Naive thymus-derived CD8-positive, alpha-beta T cell (primary cell): ENCODE measurements at places on chromosomes 6 and 20.

GRCh38 chr6:30037182-30037788 lies 23.8 kb upstream of the POLR1H start:
- H3K27me3 ChIP-seq, result no peaks in the 10 kb centered on the region
- no peak for DNase-seq
- no peaks in the 10 kb centered on the region for H3K4me1 ChIP-seq
- H3K27ac ChIP-seq, result no peak overlapping the region
- peaks cover 50% of the 10 kb centered on the region for H3K36me3 ChIP-seq

DNA sequence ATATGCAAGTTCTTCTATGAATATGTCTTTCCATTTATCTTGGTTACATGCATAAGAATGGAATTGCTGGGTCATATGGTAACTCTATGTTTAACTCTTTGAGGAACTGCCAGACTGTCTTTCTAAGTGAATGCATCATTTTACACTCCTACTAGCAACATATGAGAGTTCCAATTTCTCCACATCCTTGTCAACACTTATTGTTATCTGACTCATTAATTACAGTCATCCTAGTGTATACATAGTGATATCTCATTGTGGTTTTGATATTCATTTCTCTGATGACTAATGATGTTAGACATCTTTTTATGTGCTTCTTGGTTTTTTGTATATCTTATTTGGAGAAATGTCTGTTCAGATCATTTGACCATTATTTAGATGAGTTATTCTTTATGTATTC lies 96.7 kb upstream of the LAMP5 start:
- no peaks in the 10 kb centered on the region for H3K4me1 ChIP-seq
- DNase-seq, result no peak
- no peak overlapping the region for H3K4me3 ChIP-seq
- no peaks in the 10 kb centered on the region for H3K27me3 ChIP-seq

GRCh38 chr20:19497064-19497463 lies 261.0 kb upstream of the RIN2 start:
- DNase-seq, result no peak
- H3K36me3 ChIP-seq, result no peaks in the 10 kb centered on the region
- peaks cover 9% of the 10 kb centered on the region for H3K4me1 ChIP-seq
- no peaks in the 10 kb centered on the region for H3K27me3 ChIP-seq

DNA sequence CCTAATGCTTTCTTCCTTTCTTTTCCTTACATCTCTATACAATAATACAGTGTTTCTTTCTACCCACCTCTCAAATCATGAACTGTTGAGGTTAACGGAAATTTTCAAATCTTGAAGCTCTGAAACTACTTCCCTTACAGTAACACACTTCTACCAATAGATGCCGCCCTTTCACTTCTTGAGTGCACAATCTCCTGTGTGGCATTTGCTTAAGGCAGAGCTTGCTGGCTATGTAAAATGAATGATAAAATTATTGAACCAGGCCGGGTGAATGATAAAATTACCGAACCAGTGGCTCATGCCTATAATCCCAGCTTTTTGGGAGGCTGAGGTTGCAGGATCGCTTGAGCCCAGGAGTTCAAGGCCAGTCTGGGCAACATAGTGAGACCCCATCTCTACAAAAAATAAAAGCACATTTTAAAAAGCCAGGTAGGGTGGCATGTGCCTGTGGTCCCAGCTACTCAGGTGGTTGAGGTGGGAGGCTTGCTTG lies 56.8 kb downstream of the KCNS1 start:
- peak overlapping the region; percentile 36 for H3K27ac ChIP-seq
- H3K36me3 ChIP-seq, result peaks cover 21% of the 10 kb centered on the region
- H3K4me1 ChIP-seq, result peaks cover 78% of the 10 kb centered on the region
- peak; percentile 21 for DNase-seq
- no peaks in the 10 kb centered on the region for H3K27me3 ChIP-seq
- H3K4me3 ChIP-seq, result peak overlapping the region; percentile 8

- H3K4me1 ChIP-seq, result peaks cover 4% of the 10 kb centered on the region
- no peaks in the 10 kb centered on the region for H3K36me3 ChIP-seq
- H3K4me3 ChIP-seq, result no peak overlapping the region
- H3K27ac ChIP-seq, result no peak overlapping the region
Observed at GRCh38 chr6:44161997-44162338, 3.3 kb downstream of the CAPN11 start.

DNA sequence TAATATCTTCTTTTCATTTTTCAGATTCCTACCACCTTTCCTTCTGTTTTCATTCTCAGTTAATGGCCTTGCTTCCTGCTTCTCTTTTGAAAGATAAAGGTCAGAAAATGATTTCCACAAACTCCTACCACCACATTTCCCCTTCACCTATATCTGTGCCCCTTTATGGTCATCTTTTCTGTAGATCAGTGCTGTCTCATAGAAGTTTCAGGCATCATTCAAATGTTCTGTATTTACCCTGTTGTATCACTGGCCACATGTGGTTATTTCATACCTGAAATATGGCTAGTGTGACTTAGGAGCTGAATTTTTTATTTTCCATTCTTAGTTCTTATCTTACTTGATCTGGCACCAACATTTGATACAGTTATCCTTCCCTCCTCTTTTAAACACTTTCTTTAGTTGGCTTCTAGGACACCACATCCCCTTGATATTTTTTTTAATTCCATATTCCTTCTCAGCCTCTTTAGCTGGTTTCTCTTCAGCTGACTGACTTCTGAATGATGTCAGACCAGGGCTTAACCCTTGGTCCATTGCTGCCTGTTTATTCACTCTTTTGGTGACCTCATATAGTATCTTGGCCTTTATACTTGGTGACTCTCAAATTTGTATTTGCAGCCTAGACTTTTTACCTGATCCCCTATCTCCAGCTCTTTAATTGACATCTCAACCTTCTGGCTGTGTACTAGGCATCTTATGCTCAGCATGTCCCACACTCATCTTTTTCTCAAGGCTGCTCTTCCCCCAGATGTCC lies 81.0 kb downstream of the ATRN start:
- peaks cover 20% of the 10 kb centered on the region for H3K36me3 ChIP-seq
- no peak overlapping the region for H3K4me3 ChIP-seq
- H3K27me3 ChIP-seq, result no peaks in the 10 kb centered on the region
- no peak overlapping the region for H3K27ac ChIP-seq

DNA sequence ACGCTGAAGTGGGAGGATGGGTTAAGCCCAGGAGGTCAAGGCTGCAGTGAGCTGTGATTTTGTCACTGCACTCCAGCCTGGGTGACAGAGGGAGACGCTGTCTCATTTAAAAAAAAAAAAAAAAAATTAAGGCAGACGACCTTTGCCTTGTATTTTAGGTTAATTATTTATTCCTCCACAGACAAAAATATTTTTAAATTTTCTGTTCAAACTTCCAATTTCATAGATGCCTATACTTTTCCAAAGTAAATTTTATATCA lies 6.3 kb upstream of the SMIM28 start:
- H3K4me3 ChIP-seq, result no peak overlapping the region
- no peaks in the 10 kb centered on the region for H3K36me3 ChIP-seq
- no peak overlapping the region for H3K27ac ChIP-seq
- DNase-seq, result no peak

- H3K4me3 ChIP-seq, result peak overlapping the region; percentile 91
- H3K4me1 ChIP-seq, result peaks cover 31% of the 10 kb centered on the region
- H3K36me3 ChIP-seq, result peaks cover 4% of the 10 kb centered on the region
- H3K27me3 ChIP-seq, result no peaks in the 10 kb centered on the region
- DNase-seq, result no peak
Observed at GRCh38 chr20:45935416-45936046, 1.0 kb downstream of the PCIF1 start.

DNA sequence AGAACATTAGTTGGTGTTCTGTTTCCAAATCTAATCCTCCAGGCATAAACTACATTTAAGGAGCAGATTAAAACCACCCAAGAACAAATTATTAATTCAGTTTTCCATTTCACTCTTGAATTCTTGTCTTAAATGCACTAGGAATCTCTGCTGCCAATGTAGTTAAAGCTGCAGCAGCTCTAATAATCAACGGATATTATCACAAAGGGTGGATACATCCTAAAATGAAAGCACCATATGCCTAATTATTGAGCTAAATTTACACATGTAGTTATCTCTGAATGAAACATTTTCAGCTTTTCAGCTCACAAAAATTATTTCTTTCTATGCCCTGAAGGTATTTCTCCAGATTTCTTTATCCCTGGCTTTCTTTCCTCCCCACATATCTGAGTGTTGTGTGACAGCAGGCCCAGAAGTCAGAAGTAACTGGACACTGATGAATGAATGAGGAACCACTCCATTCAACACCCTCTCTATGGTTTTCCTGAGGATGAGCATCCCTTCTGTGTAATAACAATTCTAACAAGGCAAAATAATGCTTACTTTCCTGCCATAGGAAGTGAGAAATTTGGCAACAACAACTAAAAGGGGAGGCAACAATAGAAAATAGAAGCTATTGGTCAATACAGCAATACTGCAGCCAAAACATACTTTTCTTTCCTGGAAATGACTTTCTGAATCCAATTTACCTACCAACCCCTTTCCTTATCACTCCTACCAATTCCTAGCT lies 14.9 kb downstream of the MAN1A1 start:
- peaks cover 13% of the 10 kb centered on the region for H3K4me1 ChIP-seq
- H3K27ac ChIP-seq, result no peak overlapping the region
- no peaks in the 10 kb centered on the region for H3K36me3 ChIP-seq

DNA sequence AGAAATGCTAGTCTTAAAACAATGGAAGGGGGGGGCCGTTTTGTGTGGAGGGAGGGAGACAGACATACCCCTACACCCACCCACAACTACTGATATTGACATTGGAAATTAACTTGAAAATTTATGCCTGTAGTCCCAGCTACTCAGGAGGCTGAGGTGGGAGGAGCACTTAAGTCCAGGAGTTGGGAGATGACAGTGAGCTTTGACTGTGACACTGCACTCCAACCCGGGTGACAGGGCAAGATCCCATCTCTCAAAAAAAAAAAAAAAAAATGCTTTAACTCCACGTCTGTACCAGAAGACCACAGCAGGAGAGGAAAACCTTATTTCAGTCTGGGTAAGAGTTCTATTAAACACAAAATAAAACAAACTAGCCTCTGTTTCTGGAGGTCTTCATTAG lies 2.2 kb downstream of the TBC1D20 start:
- no peaks in the 10 kb centered on the region for H3K36me3 ChIP-seq
- no peak overlapping the region for H3K27ac ChIP-seq
- H3K4me3 ChIP-seq, result peak overlapping the region; percentile 98
- DNase-seq, result no peak

- peak overlapping the region; percentile 60 for H3K4me3 ChIP-seq
- H3K27ac ChIP-seq, result no peak overlapping the region
- peaks cover 26% of the 10 kb centered on the region for H3K4me1 ChIP-seq
- peaks cover 10% of the 10 kb centered on the region for H3K36me3 ChIP-seq
- H3K27me3 ChIP-seq, result peaks cover 27% of the 10 kb centered on the region
- DNase-seq, result no peak
Observed at GRCh38 chr6:33191383-33192104, 723 bp downstream of the COL11A2 start.

DNA sequence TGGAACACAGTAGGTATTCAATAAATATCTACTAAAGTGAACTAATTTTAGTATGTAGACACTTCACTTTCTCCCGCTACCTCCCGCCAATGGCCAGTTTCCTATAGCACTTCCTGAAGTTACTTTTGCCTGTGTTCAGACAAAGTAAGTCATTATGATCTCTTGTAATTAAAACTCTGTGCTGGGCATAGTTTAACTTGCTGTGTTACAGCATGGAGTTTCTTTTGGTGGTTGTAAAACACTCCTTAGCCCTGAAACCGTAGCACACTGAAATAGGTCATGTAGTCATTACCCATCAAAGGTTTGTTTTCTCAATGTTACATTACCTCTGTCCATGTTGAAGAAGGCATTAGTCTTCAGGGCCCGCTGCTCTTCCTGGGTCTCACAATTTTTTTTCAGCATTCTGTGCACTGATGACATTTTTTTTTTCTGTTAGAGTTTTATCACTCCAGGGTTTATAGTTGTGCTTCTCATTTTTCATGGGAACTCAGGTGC lies 54.0 kb upstream of the CENPW start:
- no peak overlapping the region for H3K4me3 ChIP-seq
- no peaks in the 10 kb centered on the region for H3K4me1 ChIP-seq
- no peak overlapping the region for H3K27ac ChIP-seq
- no peaks in the 10 kb centered on the region for H3K36me3 ChIP-seq
- DNase-seq, result no peak
- H3K27me3 ChIP-seq, result peaks cover 3% of the 10 kb centered on the region

DNA sequence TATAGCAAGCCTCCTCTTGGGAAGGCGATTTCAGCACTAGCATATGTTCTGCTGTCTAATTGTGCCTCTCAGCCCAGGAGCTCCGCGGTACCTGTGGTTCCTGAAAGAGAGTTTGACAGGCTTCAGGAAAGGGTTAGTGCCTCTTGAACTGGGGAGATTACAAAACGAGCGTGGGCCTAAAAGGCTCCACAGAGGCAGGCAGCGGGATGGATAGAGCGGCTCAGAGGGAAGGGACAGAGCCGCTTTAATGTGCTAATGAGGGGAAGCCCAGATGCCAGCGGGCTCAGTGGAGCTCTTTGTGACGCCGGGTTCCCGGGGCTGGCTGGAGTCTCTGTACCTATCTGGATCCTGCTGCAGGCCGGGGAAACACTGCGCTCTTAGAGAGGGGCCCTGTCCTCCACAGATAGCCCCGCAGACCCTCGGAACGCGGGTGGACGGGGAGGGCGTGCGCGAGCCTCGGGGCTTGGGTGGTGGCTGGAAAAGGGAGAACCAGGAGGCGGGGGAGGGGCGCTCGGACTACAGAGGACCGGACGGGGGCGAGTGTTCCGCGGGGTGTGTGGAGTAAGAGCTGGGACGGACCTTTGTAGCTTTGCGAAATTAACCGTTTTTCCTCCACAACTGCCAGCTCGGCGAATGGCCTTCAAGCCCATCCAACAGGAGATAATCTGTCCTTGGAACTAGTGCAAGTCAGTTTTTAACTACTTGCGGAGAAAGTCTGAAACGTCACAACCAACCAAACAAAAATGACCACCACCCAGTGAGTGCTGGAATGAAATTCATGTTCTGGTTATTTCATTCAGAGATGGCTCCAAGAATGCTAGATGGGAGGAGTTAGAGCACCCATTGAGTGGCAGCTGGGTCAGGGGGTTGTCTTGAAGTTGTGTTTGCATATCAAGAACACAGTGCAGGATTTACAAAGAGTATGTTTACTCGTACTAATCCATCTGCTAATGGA lies 13.0 kb downstream of the SLC35F1 start:
- no peak for DNase-seq
- H3K4me1 ChIP-seq, result no peaks in the 10 kb centered on the region
- no peak overlapping the region for H3K4me3 ChIP-seq
- no peak overlapping the region for H3K27ac ChIP-seq
- H3K36me3 ChIP-seq, result no peaks in the 10 kb centered on the region
- peaks cover 15% of the 10 kb centered on the region for H3K27me3 ChIP-seq

DNA sequence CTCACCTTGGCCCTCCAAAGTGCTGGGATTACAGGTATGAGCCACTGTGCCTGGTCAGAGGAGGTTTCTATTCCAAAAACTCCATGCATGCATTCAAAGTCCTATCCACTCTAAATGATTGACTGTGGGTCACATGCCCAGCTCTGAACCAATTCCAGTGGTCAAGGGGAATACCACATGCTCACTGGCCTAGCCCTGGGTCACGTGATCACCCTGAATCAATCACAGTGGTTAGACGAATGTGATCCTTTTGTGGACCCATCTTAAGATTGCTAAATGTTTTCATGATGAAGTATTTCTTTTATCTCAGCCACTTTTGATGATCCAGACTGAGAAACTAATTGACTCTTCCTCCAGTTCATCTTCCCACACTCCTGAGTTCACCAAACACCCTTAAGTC lies 475.8 kb downstream of the PREX1 start:
- no peaks in the 10 kb centered on the region for H3K36me3 ChIP-seq
- no peaks in the 10 kb centered on the region for H3K4me1 ChIP-seq
- no peak overlapping the region for H3K27ac ChIP-seq
- H3K4me3 ChIP-seq, result no peak overlapping the region

- H3K27me3 ChIP-seq, result no peaks in the 10 kb centered on the region
- no peak overlapping the region for H3K27ac ChIP-seq
- peaks cover 20% of the 10 kb centered on the region for H3K4me1 ChIP-seq
- no peak for DNase-seq
- H3K4me3 ChIP-seq, result no peak overlapping the region
Observed at GRCh38 chr6:166927935-166928643, 28.3 kb downstream of the RNASET2 start.
